ENCODE measurements at places on chromosomes 11 and 22. TPM values are rescaled to one million over a fixed set of nuclear protein-coding genes. Genes with fewer than 3 reads are reported as not detected.

DNA sequence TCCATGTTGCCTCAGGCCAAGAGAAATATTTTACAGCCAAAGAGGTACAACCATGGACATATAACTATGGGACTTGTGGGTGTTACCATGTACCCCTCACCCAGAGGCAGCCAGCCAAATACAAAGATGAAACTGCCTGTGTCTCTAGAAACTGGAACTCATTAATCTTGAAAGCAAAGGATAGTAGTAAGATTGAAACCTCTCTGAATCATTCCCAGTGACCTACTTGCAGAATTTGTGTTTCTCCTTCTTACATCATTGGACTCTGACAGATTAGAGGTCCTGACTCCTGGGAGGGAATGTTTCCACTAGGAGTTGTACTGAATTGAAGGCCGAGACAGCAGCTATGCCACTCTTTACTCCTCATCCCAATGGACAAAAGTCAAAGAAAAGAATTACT is 257.4 kb upstream of the UBASH3B start:
- DNase-seq = no peak

Gene CREB3L1
- 3.6 TPM for total RNA-seq

DNA sequence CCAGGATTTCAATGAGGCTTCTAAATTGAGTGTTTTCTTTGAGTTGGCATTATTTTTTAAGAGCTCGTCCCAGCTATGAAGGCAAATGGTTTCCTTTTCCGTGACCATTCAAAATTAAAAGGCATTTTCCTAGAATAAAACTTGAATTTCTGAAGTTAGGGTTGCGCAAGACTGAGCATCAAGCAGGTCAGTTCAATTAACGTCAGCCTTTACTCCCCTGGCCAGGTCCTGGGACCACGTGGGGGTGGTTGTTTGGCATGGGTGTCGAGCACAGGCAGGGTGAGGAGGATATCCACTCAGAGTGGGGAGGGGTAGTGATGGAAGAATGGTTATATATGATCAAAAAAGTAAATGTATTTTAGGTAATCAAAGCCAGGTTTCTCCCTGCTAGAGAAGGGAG is 43.4 kb upstream of the TSKU start:
- DNase-seq = no peak

- DNase-seq = no peak
Observed at GRCh38 chr11:7495882-7496551, 10.7 kb downstream of the OLFML1 start.

Gene MACROD1
- total RNA-seq = 23.9 TPM

DNA sequence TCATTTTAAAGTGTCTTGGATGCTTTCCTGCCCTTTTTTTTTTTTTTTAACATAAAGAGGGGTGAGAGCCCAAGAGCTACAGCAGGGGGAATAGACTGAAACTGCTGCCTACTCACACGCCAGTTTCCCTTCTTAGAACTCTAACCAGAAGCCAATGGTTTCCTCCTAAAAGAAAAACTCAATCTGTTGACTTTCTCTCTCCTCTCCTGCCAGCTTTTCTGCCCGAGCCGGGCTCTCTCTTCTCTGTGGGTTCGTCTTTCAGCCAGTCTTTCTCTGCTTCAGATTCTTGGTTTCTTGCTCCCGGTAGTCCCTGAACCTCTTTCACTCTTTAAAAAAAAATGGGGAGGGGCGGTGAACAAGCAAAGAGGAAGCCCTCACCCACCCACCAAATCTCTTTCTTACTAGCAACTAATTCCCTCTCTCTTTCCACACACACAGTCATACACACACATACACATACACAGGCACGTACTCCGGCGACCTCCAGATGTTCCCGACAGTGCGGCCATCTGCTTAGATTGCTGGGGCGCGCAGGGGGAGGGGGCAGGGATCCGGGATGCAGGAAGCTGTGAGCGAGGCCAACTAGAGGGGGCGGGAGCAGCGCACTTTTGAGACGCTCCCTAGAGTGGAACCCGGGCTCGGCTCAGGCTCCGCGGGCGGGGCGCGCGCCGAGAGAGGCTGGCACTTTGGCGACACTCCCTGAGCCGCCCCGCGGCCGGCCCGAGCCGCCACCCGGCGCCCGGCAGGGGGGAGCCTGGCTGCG is 444 bp upstream of the TSKU start:
- DNase-seq = no peak

DNA sequence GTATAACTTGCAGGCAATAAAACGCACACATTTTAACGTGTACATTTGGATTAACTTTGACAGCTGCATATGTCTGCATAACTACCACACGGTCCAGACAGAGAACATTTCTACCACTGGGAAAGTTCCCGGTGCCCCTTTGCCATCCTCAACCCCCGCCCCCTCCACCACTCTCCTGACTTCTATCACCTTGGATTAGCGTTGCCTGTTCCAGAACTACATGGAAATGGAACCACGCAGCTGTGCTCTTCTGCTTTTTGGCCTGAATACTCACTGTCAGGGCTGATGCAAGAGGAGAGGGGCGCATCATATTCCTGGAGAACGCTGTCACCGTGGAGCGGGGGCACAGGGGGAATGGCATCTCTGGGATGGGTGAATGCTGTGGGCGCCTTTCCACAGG is 62.1 kb downstream of the LRP5 start:
- DNase-seq = no peak

- no peak for DNase-seq
Observed at GRCh38 chr11:93274851-93275250, 55.7 kb upstream of the DEUP1 start.

GRCh38 chr11:34351051-34351450 is 6.8 kb downstream of the ABTB2 start:
- no peak for DNase-seq

DNA sequence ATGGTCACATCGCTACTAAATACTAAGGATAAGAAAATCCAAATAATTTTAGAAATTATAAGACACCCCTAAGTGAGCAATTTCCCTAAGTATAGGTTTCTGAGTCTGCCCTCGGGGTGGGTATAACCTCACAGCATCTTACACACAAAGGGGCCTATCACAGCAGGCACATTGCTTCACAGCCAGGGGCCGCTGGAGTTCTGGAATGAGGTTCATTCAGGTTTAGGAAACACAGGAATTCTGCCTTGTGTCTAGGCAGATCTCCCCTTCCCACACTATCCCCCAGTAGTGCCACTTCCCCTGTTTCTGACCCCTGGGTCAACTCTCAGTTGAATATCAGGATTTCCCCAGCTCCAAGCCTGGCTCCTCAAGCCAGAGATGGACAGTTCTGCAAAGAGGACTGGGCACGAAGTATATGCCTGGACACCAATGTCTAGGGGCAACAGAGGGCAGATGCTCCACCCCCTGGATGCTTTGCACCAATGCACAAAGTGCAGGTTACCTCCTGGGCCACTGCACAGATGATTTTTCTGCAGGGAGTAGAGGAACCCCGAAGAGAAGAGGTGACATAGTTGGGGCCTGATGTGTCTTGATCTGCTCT is 11.4 kb downstream of the TUBA8 start:
- no peak for DNase-seq

- no peak for DNase-seq
Observed at GRCh38 chr11:26483108-26483507, 89.0 kb downstream of the MUC15 start.

DNA sequence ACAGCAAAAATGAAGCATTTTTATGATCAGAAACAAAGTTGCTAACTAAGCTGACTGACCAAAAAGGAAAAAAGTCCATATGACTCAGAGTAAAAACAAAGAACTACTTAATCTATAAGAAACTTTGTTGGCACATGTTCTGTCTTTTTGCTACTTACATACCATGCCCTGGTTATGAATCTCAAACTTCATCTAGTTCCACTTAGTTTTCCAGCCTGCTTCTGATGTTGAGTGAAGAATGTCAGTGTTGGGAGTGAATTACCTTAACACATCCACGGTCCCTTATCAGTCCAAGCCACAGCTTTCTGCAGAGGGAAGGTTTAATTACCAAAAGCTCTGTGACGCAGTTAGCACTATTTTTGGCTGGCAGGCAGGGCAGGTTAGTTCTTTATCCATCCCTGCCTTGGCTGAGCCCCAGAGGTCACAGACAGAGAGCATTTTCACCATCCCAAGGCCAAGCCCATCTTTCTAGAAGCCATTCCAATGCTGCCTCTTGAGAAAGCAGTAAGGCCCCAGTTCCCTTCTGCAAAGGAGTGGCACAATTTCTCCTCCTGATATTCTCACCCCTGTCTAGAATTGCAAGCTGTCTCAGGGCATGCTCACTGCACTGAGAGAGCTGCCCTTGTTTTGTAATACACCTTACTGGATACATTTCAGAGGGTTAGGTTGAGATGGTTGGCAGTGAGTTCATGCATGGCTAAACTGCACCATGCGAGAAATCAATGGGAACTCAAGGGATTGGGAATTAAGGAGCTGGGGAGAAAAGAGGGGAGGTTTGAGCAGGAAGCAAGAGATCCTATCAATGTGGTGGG is 67.1 kb downstream of the SLC1A2 start:
- no peak for DNase-seq

- DNase-seq = no peak
Observed at GRCh38 chr11:117851852-117852251, 24.6 kb downstream of the FXYD6 start.

Gene IRAG1
- 5.2 TPM for total RNA-seq

DNA sequence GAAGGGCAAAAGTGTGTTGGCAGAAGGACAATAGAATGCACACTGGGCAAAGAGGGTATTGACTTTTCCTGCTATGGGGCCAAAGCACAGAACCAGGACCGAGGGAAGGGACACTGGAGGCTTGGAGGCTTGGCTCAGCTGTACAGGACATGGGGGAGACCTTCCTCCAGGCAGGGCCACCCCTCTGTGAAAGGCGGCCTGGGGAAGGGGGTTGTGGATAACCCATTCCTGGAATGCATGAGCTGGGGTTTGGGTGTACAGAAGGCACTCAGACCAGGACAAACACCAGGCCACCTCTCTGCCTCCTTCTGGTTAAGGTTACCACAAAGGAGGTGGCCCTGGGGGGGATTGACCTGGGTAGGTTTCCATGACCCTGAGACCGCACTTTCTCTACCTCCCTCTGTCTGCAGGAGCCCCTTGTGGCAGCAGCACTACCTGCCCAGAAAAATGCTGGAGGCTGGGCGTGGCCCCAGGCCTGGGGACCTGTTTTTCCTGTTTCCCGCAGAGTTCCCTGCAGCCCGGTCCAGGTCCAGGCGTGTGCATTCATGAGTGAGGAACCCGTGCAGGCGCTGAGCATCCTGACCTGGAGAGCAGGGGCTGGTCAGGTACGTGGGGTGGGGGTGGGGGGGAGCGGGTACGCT is 9.6 kb downstream of the P2RY2 start:
- DNase-seq = no peak

Gene ANGPTL5
- 0.56 TPM for total RNA-seq

GRCh38 chr11:67354075-67355022 is 1.0 kb upstream of the POLD4 start:
- DNase-seq = peak; percentile 72

DNA sequence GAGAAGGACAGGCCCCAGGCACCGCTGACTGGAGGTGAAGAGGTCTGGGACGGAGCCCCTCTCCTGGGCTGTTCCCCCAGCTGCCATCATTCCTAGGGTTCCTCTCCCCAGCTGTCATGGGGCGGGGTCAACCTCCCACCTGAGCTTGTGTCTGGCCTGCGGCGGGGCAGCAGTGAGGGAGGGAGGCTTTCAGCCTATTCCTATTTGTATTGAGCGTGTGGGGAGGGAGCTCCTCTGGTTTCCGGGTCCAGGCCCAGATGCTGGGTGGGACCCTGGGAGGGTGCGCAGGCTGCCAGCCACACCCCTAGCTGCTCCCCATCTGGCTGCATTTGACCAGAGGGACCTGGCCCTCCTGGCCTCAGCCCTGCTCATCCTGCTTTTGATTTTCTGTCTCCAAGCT is 13.7 kb downstream of the TSPAN4 start:
- DNase-seq = no peak

Gene PNPLA5
- total RNA-seq = not detected

- no peak for DNase-seq
Observed at GRCh38 chr11:57391539-57391938, 1.1 kb upstream of the PRG2 start.

DNA sequence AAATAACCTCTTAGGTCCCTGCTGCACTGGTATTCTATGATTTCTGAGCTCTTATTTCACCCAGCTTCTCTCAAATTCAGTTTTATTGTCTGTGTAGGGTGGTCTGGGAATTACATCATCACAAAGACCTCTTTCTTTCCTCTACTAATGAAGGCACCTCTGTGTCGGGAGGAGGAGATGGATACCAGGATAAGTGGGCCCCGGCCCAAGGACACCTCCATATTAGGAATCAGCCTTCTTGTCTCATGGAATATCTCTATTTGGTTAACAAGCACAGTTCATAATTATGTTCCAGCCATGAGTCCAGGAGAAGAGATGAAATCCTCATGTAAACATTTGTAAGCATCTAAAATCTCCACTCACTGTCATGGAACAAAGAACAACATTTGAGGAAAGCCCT is 9.4 kb downstream of the PARVA start:
- no peak for DNase-seq

Gene PHF21B
- total RNA-seq = not detected
